ENCODE measurements at places on chromosomes 4 and X.

GRCh38 chrX:70494441-70494840 is 49.8 kb downstream of the DLG3 start:
- no peak for DNase-seq

DNA sequence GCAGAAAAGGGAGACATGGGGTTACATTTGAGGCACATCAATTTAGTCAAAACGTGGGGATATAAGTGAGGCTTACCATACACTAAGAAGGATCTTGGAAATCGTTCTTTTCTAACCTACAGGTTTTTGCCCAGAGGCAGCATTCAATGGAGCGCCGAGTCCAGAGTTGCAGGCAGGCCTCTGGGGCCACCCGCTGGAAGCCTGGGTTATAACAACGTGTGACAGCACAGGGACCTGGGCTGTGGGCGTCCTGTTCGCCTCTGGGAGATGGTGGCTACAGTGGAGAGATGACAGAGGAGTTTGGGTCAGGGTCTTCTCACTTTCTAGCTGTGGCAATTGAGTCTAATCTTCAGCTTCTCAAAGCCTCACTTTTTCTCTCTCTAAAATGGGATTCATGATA is 53.9 kb downstream of the ENPP6 start:
- no peak for DNase-seq

- DNase-seq, result no peak
These were observed 34.7 kb downstream of the TMPRSS11A start for GRCh38 chr4:67928546-67928945.

DNA sequence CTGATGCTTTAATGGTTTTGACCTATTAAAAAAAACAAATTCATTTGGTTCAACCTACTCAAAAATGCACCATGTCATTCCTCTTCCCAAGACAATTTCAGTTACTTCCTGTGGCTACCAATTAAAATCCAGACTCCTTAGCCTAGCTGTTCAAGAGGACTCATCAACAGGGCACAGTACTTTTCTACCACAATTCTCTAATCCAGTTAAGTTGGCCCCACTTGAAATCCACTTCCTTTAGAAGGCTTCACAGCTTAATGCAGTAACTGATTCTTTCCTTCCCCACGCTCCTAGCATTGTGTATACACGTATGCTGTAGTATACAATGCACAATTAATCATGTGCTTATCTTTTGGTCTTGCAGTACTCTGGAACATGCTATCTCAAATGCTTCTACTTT is 129.8 kb downstream of the UGT8 start:
- DNase-seq, result no peak

DNA sequence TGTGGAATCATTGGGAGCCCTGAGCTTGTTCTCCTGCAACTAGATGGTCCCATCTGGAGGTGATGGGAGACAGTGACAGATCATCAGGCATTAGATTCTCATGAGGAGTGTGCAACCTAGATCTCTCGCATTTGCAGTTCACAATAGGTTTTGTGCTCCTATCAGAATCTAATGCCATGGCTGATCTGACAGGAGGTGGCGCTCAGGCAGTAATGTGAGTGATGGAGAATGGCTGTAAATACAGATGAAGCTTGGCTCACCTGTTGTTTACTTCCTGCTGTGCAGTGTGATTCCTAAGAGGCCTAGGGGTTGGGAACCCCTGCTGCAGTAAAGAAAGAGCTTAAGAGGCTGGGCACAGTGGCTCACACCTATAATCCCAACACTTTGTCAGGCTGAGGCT is 42.2 kb upstream of the PUDP start:
- DNase-seq, result no peak

DNA sequence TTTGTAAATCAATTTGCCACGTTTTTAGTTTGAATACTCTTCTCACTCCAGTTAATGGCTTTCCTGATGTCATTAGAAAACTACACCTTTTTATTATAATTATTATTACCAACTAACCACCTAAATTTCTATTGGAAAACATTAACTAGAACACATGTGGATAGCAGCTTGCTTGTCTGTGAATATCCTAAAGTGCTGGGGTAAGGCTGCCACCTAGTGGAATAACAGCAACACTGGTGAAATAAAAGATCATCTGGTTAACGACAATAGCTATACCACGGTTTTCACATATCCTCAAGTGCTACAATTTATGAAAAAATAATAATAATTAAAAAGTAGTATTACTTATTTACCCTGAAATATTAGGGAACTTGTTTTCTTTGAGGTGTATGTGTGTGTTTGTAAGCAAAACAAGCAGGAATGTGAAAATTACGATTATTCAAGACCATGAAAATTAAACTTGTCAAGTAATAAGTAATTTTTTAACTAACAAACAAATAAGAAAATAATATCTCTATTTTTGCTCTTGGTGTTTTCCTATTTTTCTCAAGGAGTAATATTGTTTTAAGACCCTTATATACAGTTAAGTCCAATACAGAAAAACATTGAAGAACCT is 130.1 kb upstream of the TECRL start:
- DNase-seq, result peak; percentile 11

DNA sequence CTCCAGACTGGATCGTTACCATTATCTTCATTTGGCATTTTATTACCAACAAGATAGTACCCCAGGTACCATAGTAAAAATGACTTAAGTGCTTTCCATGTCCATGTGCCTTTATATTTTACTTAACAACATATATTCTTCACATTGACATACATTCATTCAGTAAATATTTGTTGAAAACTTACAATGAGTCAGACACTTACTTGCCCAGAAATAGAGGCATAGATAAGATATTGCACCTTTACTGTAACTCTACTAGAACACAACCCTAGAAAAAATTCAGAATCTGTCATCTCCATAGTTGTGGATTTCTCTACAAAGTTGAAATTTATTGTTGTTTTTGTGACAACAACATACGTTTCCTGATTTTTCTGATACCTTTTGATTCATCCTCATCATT is 640.6 kb downstream of the RPA4 start:
- DNase-seq, result no peak

- no peak for DNase-seq
These were observed 37.2 kb downstream of the CXXC4 start for GRCh38 chr4:104457308-104457981.

DNA sequence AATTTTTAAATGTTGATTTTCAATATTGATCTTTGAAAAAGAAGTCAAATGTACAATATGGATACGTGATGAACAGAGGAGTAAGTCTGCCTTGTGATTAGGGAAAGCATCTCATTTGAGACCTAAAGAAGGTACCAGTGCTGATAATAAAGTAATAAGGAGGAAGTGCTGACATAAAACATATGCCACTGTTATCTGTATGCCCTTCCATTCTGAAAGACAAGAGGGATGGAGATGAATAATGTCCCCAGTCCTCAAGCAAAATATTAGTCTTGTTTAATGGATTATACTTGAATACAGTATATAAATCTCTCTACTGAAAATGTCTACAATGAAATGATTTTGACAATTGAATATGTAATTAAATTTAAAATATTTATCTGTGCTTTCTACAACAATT is 58.2 kb downstream of the CCSER1 start:
- DNase-seq, result no peak

GRCh38 chr4:152691761-152692160 is 12.0 kb upstream of the TMEM154 start:
- DNase-seq, result no peak

DNA sequence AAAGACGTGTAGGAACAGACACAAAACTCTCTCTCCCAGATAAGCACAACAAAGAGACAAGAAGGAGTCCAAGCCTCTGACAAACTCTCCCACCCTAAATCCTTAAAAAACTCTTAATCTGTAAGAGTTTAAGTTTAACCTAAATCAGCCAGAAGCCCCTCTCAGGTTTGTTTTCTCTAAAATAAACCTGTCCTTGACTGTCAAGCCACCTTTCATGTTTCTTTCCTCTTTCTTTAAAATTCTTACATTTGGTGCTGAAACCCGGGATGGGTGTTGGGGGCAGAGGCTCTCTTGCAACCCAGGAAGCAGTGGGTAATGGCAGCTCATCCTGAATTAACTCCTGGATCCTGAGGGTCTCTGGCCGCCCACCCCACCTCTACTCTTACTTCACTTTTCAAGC is 107.8 kb upstream of the TENT5D start:
- DNase-seq, result no peak

DNA sequence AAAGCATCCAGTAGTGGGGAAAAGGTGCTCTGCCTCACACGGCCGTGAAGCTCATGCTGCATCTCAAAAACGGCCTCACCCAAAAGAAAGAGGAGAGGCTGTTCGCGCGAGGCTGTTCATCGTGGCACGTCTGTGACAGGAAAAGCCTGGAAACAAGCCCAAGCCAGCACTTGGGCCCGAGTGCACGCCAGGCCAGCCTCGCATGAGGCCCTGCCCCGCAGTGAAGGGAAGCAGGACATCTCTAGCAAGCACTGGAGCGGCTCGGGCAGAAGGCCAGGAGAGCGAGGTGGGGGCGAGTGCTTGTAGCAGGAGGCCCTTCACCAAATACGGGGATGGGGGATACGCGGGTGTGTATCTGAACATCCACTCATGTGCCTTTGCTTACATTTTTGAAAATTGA is 39.9 kb upstream of the MXD4 start:
- DNase-seq, result no peak

DNA sequence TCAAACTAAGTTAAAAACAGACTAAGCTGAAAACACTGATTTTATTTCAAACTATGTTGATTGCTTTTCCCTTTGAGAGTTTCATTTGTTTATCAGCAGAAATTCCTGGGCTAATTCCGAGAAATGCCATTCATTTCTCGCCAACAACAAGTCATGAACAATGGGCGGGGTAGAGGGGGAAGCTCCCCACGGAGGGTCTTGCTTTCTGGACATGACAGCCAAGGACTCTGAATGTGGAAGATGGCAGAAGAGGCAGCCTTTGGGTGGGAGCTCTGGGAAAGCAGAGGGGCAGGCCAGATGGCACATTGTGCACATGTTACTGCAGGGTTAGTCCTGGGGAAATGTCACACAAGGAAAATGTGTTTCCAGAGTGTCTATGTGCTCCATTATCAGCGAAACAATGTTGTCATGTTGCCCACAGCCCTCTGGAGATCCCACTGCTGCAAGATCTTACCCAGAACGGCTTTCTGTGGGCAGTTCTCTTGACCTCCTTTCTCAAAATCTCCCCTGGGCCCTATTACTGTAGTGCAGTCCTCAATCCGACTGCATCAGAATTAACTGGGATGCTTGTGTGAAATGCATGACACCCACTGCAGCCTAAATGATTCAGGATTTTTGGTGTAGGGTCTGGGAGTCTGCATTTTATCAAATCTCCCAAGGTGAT is 45.0 kb downstream of the CHRDL1 start:
- peak; percentile 31 for DNase-seq

GRCh38 chr4:69849297-69849696 is 10.6 kb downstream of the SULT1E1 start:
- no peak for DNase-seq

DNA sequence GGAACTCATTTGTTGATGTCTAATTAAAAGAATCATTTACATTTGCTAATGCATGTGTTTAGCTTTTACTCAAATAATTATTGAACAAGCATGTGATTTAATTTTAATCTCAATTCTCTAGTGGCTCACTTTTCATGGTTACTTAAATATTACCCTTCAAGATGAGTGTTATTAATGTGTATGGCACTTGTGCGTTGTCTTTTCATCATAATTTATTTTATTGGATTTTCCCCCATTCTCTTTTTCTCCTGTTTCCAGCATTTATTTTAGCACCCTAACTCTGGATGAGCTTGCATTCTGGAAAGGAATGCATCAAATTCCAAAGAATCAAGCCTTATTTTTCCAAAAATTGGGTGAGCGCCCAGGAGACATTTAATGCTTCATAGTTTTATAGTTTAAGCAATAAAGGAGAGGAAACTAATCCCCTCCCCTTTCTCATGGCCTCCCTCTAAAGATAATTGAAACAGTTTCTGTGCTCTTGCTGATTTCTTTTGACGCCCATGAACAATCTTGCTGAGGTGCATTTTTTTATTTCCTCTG is 191.1 kb upstream of the FAT4 start:
- DNase-seq, result peak; percentile 56

GRCh38 chr4:183398298-183399125 is 45.9 kb upstream of the CDKN2AIP start:
- DNase-seq, result peak; percentile 73

DNA sequence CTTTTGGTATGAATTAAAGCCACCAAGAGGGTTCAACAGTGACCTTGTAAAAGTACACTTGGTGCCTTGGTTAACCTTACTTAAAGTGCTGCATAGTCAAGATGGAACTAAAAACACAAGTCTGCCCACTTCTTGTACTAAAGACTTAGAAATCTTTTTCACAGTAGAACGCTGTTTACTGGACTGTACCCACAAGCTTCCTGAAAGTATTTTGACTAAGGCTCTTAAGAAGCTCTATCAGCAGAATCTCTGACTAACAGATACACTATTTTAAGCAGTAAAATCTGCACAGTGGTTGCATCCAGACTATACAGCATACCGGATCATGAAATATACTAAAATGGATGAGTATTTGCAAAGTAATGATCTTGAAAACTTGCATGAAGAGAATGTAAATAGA is 7.2 kb downstream of the RAB28 start:
- DNase-seq, result no peak

DNA sequence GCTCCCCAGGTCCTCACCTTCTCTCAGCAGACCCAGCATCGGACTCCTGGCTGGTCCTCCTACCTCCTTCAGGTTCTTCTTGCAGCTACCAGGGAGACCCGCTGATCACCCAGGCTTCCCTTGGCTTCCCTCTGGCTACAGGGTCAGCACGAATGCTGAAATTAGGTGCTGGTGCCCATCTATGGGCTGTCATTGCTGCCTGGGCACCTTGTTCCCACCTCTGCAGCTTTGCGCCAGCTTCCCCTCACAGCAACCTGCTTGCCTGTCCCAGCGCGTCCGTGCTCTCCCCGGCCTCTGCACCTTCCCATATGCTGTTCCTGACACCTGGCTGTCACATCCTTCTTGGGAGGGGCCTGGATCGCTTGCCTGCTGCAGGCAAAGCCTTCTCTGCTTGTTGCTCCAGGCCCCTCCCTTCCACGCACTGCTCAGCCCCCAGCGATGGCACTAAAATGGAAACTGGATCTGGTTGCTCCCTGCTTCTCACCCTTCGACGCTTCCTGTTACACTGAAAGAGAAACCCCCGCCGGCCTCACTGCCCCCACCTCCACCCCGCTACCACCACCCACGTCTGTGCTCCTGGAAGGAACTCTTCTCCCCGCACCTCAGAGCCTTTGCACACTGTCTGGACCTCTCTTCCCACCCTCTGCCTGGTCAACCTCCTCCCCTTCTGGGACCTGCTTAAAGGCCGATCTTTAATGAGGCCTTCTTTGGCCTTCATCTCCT is 22.2 kb downstream of the C4orf50 start:
- no peak for DNase-seq

GRCh38 chr4:119314356-119314755 is 7.6 kb downstream of the FABP2 start:
- DNase-seq, result peak; percentile 42

GRCh38 chr4:36043901-36044300 is 200.4 kb downstream of the ARAP2 start:
- DNase-seq, result no peak

- DNase-seq, result no peak
These were observed 1.6 kb upstream of the ATP6AP2 start for GRCh38 chrX:40579141-40579540.

- DNase-seq, result no peak
These were observed 1434.8 kb downstream of the RAPGEF2 start for GRCh38 chr4:160537681-160538080.

All from fibroblast of gingiva (primary cell).